ENCODE measurements at places on chromosomes 7 and 10.
A peak's percentile ranks its signal among the peaks of the same experiment; 100 is the strongest.

GRCh38 chr10:32004161-32004591 lies 52.0 kb downstream of the KIF5B start:
- DNase-seq: no peak

DNA sequence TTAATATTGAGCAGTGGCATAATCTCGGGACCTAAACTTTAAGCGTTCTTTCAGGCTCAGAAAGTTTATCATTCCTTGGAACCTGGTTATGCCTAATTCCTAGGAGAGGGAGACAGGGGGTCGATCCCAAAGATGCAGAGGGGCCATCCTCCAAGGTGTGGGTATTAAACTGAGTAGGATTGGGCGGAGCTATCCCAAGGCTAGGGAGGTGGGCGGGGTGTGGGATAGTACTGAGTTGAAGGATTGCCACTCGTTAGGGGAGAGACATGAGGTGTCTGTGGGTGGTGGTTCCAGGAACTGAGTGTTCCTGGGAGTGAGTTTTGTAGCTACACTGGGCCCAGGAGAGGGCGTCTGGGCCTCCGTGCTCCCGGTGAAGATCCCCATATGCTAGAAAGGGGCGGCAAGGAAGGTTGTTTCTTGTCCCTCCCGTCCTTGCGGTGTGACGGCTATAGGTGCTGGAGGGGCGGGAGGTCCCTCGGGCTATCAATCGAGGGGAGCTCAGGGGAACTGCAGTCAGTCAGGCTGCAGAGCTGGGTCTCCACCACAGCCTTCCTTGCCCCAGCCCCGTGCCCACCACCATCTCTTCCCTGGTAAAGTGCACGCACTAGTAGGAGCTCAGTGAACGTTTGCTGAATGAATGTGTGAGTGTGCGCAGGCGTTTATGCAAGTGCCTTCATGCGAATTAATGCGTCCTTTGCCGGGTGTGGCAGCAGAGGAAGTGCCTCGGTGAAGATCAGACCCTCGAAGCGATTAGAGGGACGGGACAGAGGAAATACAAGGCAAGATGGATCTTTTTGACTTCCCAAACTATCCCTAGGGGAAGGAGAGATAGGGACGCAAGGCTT lies 3.0 kb upstream of the HMX2 start:
- no peak for DNase-seq

DNA sequence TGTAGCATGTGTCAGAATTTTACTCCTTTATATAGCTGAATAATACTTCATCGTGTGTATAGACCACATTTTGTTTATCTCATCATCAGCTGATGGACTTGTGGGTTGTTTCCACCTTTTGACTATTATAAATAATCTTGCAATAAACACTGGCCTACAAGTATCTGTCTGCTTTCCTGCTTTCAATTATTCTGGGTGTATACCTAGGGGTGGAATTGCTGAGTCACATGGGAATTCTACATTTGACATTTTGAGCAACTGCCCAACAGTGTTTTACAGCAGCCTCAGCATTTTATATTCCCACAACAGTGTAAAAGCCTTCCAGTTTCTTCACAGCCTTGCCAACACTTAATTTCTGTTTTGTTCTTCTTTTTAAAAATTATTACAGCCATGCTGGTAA lies 200.3 kb upstream of the PRSS1 start:
- DNase-seq: no peak

DNA sequence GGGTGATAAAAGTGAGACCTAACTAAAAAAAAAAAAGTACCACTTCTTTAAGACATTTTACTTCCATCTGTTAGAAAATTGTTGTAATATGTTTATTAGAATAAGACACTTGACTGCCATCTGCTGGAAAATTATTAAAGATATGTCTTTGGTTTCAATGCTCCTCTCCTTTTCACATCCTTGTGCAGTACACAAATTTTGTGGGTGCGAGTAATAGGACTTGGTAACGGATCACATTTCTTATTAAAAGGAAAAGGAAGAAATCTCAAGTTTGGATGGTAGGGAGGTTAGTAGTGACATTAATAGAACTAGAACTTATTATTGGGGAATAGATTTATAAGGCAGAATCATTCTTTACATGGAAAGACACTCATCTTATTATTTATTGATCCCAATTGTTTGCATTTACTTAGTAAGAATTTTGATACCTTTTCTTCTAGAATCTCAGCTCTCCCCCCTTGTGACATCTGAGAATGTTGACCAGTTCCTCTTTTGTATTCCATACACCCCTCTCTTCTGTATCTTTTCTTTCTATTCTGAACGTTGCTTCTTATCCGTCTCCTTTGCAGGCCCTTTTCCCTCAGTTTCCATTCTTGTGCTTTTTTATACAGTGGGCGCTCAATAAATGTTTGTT lies 43.0 kb upstream of the RPA3 start:
- DNase-seq: peak; percentile 72

DNA sequence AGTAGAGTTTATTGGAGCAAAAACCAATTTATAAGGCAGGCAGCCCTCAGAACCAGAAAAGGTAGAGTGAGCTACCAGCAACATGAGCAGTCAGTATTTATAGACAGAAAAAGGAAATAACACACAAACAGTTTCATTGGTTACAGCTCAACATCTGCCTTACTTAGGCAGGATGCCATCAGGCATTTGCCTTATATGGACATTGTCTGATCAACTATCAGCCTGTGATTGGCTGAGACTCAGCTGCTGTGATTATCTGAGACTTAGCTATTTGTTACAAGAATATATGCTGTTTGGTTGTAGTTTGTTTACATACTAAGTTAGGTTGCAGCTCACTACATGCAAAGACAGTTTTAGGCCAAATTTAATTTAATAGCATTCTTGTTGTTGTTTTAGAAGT lies 60.4 kb upstream of the CDK1 start:
- no peak for DNase-seq

- no peak for DNase-seq
These were observed 33.2 kb downstream of the TMEM270 start for GRCh38 chr7:73894166-73894565.

DNA sequence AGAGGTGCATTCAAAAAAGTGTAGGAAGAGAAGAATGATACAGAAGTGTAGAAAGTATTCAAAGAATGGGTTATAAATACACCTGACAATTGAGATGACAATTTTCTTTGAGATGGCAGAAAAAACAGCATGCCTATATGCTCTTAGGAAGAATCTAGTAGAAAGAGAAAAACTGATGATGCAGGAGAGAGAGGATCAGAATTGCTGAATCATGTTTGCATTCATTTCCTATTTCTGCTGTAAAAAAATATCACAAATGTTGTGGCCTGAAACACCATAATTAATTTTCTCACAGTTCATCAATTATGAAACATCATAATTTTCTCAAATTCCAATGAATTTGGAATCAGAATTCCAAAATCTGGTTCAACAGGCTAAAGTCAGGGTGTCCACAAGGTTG lies 9.8 kb upstream of the AKR1C1 start:
- DNase-seq: no peak

GRCh38 chr7:91564101-91564500 lies 299.9 kb downstream of the FZD1 start:
- DNase-seq: no peak

GRCh38 chr7:106485031-106485551 lies 175.9 kb downstream of the CCDC71L start:
- no peak for DNase-seq

DNA sequence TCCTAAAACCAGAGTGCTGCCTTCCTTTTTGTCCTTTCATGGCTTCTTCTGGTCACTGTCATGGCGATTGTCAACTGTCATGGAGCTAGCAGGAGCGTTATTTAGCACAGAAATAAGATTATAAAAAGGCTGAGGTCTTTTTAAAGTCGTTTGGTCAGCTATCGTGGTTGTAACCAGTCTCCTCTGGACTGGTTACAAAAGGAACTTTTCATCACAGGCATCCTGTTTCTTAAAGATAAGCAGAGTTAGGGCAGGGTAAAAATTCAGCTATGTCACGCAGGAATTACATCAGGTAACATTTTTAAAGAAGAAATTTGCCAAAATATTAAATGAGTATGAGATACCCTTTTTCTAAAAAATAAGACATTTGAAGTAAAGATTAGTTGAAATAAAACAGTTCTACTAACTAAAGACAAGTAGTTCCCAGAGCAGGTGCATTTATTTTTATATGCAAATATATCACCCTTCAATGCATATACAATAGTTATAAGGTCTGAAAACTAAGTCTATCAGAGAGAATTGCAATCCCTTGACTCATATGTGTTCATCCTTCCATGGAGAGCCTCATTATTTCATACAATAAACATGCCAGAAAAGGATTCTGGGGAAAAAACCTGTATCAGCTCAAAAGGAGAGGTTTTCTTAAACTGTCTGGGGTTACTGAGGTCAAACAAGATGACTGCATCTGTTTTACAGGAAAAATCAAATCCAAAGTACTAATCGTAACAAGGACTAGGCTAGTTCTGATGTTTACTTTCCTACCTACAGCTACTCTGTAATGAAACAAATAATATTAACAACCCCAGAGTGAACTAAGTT lies 20.9 kb downstream of the FAM24A start:
- DNase-seq: no peak

DNA sequence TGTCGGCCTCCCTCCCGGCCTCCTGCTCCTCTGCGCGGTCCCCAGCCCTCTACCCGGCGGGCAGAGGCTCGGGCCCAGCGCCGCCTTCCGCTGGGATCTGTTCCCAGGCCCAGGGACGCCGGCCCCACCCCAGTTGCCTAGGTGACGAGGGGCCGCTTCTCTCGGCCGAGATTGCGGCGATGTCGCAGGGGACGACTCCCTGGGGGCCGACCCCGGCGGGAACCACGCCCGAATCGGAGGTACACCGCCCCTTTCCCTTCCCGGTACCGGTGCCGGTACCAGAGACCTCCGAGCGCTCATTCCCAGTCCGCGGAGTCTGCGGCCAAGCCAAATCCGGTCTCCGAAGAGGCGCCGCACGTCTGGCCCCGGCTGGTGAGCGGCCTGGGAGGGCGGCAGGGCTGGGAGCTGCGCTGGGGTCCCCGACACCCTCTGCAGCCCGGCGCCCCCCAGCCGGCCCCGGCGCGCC lies at the start of gene CABCOCO1:
Gene CABCOCO1, plus strand, starts transcription at position 136 of the 466 bp plus-strand sequence. Its CDS starts 44 bp downstream, at position 180.
- DNase-seq: peak; percentile 86

DNA sequence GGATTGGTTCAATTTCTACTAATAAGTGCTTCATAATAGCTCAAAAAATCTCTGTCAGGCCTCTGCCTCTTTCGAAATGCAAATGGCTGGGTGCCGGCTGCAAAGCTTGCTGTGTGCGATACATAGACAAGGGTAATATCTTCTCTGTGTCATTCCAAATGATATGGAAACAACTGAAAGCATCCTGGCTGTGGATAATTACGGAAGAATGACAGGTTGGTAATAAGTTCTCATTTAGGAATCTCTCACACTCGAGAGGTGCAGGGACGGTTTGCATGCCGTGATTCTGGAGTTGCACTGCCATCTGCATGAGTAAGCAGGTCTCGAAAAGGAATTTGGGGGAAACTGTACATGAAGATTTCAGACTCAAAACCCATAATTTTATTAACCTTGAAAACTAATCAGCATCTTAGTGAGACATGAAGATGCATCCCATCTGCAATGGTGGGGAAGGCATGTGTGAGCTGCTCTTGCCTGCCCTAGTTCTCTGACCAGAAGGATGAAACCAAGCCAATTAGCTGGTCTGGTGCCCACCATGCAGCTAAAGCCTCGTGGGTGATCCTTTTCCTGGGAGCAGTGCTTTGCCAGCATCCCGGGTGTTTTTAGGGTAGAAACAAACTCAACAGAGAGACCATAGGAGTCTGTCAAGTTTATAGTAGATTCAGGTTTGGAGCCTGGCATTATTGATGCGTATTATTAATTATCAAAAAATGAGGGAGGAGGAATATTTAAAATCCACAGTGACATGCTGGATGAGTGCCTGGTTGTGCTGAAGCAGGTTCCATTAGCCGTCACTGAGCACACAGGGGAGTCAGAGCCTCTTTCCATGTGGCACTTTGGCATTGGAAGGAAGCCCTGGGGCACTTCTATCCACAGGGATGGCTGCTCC lies 503.6 kb upstream of the MGMT start:
- DNase-seq: no peak

- DNase-seq: peak; percentile 42
These were observed 9.9 kb upstream of the LIPM start for GRCh38 chr10:88792661-88793060.

GRCh38 chr10:35661236-35661635 lies 19.1 kb upstream of the FZD8 start:
- DNase-seq: no peak

DNA sequence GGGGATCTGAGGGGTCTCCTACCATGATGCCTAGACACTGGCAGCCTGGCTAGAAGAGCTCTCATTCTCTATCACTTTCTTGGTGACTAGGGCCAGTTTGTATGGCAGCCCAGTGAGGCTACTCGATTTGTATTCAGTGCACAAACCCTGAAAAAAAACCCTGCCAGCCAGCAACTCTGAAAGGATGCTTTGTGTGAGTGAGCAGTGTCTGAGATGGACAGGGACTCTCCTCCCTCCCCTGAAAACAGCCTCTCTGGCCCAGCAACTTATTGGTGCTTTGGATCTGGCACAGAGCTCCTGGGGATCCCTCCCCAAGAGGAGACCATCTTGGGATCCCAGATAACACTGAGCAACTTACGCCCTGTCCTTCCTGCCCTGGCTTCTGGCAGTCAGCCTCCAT lies 10.8 kb upstream of the LRRC4 start:
- no peak for DNase-seq

DNA sequence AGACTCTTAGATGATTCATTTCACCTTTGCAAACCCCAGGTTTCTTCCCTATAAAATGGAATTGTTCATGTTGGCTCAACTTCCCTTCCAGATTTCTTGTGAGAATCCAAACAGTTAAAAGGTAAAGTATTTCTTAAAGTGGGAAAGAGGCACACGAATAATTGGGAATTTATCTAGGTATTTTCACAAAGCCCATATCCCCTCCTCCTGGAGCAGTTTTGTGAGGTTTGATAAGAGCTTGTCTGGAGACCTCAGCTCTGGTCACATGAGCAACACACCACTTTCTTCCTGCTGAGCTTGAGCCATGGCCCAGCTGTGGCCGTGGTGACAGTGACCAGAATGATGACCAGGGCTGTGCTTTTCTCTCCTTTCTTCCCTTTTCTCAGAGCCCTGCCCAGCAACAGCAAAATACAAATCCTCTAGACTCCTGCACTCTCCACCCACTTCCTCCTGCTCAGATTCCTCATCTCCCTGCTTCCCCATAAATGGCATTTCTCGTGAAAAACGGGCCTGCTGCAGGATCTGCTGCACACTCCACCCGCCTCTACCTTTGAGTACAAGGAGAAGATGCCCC lies 87.7 kb downstream of the PIK3CG start:
- DNase-seq: peak; percentile 26

DNA sequence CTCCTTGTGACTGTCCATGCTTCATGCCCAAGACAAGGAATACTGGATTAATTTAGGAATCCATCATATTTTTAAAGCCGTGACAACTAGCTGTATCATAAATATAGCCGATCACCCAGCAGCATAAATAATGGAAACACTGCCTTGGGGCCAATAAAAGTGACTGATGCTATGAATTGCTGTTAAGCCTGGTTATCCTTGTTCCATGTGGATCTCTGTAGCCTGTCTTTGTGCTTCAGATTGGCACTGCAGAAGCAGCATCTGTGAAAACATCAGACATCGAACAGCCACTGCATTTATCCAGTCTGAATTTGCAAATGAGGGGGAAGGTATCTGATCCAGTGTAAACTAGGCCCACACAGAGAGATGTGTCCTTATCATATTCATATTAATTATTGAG lies 1181.8 kb downstream of the SORCS1 start:
- no peak for DNase-seq

All from lung (tissue), 17 donors.